ENCODE measurements at places on chromosomes 12 and 14.

DNA sequence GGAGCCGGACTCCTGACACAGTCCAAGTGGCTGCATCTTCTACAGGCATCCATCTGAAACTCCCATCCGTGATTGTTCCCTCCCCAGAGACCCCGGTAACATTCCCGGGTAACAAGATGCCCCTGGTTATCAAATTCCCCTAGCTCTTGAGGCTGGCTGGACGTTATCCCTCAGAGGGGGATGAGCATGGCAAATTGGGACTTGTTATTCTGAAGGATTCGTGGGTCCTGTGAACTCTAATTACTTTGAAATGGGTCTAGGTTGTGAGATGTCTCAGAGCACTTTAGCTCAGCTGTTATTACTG is 642 bp upstream of the PAN2 start:
- DNase-seq, result no peak

- DNase-seq, result no peak
Observed at GRCh38 chr14:92633274-92633616, 115.2 kb downstream of the LGMN start.

DNA sequence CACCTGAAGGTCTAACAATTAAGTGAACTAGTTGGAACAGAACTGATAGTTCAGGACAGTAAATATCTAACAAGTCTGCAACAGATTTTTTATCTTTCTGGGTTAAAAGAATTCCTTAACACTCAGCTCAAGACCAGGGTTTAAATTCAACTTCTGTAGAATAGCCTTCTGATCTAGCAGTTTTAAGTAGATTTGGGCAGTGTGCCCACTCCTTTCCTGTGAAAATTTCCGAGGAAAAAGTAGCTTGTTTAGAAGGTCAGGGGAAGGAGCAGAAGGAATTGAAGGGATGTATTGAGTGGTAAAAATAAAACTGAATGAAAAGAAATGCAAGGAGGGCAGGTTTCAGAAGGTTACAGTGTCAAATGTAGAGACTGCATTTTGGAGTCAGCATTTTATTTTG is 45.8 kb downstream of the ATL1 start:
- no peak for DNase-seq

GRCh38 chr14:51612449-51612848 is 39.3 kb upstream of the FRMD6 start:
- DNase-seq, result no peak

GRCh38 chr12:47276621-47277309 is 197.0 kb upstream of the AMIGO2 start:
- no peak for DNase-seq

DNA sequence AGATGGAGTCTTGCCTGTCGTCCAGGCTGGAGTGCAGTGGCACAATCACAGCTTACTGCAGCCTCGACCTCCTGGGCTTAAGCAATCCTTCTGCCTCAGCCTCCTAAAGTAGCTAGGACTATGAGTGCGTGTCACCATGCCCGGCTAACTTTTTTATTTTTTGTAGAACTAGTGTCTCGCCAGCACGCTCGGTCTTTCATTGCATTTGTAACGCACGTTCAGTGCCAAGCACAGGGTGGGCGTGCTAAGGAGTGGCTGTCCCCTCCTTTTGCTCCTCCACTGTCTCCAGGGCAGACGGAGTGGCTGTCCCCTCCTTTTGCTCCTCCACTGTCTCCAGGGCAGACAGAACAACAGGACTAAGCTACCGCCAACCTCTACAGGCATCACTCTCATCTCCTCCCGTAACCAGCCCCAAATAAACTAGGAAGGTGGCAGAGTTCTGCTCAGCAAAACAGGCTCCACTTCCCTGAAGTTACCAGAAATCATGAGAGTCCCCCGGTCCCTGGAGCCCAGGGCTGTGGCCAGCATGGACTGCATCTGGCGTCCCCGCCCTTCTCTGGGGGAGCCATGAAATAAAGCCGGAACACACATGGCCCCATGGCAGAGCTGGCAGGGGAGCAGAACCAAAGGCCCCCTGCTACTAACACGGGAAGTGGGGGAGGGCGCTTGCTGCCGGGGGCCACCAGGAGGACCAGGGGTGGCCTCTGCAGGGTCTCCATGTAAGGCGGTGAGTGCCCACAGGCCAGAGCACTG is 60.2 kb downstream of the CCDC88C start:
- DNase-seq, result no peak

DNA sequence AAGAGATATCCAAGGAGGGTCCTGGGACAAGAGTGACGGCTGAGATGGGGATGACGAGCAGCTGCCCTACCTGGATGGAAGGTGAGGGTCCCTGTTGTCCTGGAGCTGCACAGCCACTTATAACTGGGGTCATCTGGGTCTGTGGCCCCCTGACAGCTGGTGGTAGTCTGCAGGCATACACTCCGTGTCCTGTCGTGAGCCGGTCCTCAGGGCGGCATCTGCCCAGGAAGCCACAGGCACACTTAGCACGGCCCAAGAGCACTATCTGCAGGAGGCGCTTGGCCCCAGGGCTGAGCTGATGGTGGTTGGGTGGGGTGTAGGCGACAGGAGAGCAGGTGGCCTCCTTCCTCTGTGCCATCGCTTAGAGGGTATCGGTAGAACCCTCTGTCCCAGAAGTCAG is 248.1 kb downstream of the CACNA1C start:
- no peak for DNase-seq

GRCh38 chr14:62126879-62127478 is 364.8 kb downstream of the SNAPC1 start:
- DNase-seq, result no peak

GRCh38 chr12:13377698-13378097 is 181.2 kb downstream of the EMP1 start:
- DNase-seq, result no peak
